Stimulated activated CD4-positive, alpha-beta T cell treated with anti-CD3 and anti-CD28 coated beads, Interleukin-4, amount 100 ng/mL, for 48 hours (primary cell): ENCODE measurements at places on chromosomes 6 and 20.

DNA sequence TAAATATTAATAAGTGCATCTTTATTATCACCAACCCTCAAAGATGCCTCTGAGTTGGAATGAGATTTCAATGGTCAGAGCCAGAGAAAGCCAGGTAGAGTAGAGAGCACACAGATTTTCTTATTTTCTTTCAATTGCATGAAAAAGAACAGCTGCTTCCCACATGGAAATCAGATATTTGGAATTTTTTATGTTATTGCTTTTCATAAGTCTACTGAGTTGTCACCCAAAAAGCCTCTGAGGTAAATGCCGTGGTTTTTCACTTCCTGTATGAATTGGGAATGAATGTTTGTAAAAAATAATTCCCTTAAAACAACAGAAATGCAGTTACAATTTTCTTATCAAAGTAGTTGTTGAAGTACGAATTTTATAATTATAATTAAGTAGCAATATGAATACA is 563.1 kb downstream of the RFPL4B start:
- no peak for DNase-seq

DNA sequence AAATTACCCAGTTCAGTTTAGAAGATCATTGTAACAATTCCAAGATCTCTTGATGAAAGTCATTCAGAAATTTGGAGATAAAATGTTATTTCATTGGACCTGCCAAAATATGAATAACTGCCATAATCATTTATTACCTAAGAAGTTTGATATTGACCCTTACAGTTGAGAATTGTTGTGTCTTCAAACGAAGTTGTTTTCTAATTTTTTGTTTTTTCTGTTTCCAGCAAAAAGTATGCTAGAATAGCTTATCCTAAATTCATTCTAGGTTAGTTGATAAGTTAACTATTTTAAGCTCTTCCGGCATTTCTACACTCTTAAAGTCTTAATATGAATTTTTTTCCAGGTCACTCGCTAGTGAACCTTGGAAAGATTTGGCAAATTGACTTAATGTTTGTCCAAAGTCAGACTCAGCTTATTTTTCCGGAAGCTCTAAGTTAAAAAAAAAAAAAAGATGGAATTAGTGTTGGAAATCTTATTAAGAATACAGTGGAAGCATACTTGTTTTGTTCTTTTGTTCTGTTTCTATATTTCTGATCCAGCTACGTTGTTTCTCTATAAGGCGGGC is 28.9 kb downstream of the CYP24A1 start:
- DNase-seq, result no peak

- DNase-seq, result no peak
Measured at GRCh38 chr6:10719296-10719963, 3.4 kb upstream of the TMEM14C start.

GRCh38 chr6:75437421-75437891 is 56.1 kb downstream of the FILIP1 start:
- DNase-seq, result no peak

- peak; percentile 49 for DNase-seq
Measured at GRCh38 chr6:33314515-33314942, 651 bp upstream of the TAPBP start.

- no peak for DNase-seq
Measured at GRCh38 chr6:22717915-22718314, 148.5 kb downstream of the HDGFL1 start.

DNA sequence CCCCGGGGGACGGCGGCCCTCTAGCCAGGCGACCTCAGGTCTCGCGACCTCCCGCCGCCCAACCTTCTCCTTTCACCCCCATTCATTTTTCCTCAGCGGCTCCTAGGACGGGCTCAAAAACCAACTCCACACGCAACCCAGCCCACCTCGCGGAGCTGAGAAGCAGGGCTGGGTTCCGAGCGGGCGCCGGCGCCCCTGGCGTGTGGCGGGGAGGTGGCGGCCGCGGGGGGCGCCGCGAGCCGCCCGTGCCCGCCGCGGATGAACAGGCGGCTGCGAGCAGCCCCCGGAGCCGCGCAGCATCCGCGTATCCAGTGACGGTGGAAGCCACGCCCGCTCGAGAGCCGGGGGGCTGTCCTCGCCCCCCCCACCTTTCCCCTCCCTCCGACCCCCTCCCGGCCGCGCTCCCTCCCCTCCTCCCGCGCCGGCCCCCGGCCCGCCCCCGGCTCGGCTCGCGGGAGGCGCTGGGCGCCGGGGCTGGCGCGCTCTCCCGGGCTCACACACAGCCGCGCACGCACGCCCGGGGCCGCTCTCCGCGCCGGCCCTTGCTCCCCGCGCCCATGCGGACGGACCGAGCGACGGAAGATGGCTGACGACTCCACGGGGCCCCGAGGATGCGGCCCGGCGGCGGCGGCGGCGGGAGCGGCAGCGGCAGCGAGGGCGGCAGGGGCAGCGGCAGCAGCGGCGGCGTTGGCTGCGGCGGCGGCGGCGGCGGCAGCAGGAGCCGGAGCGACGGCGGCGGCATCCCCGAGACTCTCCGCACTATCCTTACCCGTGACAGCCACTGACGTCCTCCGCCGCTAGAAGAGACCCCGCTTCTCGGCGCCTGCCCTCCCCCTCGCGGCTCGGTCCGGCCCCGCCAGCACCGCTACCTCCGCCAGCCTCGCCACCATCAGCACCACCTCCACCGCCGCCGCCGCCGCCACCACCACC is at the start of gene SOBP:
Gene SOBP (plus strand): TSS at position 482 of the 930 bp plus-strand sequence. CDS start 500 bp downstream, outside the sequence.
- peak; percentile 27 for DNase-seq

GRCh38 chr20:43979576-43980105 is 65.0 kb downstream of the TOX2 start:
- no peak for DNase-seq

DNA sequence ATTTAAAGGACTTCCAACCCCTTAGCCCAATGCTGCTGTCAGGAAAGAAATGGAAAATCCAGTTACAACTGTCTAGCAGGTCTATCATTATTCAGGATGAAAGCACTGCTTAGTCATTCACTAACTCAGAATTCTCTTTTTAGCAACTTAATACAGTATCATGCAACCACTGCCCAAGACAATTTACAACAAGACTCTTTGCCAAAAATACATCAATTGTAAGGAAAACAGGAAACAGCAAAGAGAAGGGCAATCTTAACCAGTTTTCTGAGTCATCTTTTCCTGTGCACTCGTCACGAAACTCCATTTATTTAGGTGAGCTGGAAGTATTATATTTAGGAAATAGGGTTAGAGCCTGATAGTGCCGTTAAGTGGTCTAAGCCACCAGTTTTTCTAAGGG is 1197.7 kb upstream of the CITED2 start:
- no peak for DNase-seq

GRCh38 chr20:63701329-63702035 is 5.0 kb downstream of the TNFRSF6B start:
- no peak for DNase-seq

DNA sequence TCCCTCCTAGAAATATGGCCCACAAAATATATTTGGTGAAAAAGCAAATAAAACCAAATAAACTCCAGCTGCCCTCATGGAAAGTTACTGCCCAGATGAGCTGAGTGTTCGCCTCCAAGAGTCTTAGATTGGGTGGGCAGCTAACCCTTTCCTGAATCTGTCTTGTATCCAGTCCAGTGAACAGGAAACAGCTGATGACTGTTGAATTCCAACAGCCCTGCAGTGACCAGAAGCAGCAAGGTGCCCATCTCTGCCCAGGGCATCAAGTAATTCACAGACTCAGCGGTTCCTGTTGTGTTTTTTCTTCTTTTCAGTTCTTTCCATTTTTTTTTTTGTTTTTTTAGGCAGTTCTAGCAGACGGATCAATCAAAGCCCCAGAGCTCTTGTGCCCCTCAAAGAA is 199.2 kb downstream of the UBE3D start:
- no peak for DNase-seq

DNA sequence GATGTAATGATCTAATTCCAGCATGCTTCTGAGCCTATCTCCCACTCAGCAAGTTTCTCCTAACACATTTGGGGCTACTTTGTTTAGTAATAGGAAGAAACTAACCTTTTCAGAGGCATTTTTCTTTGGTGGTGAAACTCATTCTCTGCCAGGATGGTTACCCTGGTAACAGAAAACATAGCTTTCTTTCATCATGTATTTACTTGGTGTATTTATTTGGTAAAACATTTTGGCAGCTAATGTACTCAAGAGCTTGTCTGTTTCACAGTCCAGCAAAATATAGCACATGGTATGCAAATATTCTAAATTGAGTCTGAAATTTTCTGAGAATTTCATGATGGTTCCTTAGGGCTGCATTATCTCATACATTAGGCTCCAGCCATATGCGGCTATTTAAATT is 100.0 kb downstream of the SLC35B3 start:
- DNase-seq, result no peak

DNA sequence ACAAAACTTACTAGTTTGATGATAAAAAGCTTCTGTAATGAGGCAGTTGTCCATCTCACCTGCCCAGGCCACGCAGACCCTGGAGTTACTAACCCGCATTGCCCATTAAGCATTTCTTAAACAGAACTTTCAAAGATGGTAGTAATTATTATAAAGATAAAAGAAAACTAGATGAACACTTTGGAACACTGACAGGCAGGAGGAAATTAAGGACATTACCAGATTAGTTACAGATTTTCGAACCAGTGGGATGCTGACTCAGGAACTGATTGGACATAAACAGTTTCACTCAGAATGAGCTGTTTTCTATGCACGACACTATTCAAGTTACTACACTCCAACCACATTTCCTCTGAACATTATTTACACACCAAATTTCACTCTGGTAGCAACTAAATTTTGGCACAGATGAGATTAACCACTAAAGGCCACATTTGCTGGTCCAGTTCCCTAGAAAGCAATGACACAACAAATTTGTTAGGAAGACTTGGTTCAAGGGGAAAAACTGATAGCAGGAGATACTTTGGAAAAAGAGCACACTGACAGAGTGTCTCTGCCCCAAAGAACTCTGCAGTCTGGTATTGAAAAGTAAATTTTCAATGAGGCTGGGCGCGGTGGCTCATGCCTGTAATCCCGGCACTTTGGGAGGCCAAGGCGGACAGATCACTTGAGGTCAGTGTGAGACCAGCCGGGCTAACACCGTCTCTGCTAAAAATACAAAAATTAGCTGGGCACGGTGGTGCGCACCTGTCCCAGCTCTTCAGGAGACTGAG is 3.0 kb downstream of the ROMO1 start:
- no peak for DNase-seq

DNA sequence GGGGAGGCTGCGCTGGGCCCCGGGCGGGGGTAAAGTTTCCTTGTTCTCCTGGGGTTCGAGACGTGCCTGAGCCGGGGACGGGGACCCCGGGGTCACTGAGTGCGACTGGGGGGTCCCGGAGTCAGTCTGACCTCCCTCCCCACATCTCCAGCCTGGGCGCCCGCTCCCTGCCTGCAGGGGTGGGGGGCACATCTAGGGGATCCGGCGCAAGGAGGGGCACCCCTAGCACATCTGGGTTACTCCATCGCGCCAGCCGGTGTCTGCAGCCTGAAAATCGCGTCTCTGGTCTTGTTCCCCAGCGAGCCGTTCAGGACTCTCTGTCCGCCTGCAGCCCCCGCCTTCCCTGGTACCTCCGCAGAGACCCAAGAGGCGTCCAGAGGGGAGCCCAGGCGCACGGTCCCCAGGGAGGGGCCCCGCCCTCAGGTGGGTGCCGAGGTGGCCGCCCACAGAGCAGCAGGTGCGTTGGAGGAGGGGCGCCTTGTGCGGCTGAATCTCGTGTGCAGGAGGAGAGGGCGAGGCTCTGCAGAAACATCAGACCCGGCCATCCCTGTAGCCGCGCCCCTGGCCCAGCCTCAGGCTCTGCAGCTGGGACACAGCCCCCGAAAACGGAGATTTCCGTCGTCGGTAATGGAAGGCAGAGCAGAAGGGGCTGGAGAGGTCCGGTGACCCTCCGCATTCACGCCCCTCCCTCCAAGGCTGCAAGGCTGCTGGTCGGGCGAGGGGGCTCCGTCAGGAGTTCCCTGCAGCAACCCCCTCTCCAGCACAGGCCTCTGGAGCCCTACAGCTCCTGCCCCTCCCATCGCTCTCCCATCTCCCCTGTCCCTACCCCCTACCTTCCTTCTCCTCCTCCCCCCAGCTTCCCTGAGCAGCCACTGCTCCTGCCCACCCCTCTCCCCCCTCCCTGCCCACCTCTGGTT is 628 bp upstream of the CHRNA4 start:
- DNase-seq, result no peak

- DNase-seq, result no peak
Measured at GRCh38 chr6:168804331-168804730, 363.3 kb downstream of the SMOC2 start.

GRCh38 chr6:91161246-91161645 is 574.4 kb upstream of the MAP3K7 start:
- no peak for DNase-seq

DNA sequence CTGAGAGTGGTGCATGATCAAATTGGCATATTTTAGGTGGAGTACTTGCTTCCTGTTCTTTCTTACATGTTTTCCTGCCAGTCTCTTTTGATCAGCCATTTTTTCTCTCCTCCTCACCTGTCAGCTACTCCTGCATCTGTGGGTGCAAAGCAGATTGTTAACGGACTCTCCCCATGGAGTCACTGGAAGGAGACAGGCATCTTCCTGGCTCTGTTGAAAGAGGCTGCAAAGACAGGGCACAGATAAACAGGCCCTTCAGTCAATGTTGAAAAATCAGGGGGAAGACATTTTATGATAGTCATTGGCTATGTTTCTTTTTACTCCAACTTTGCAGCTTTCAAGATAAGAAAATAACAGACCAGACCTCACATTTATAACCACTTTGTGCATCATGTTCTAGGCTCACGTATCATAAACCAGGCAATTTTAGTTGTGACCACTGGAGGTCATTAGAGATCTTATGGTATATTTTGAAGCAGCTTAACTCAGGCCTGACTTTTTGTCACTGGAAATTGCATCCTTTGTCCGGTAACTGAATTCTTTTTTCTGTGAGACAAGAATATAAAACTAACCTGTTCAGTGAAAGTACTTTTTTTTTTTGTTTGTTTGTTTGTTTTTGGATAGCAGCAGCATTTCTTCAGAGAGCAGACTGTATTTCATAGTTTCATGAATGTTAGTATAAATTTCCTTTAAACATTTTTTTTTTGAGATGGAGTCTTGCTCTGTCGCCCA is 20.1 kb downstream of the ECT2L start:
- no peak for DNase-seq

GRCh38 chr6:169368200-169368599 is 114.6 kb upstream of the THBS2 start:
- DNase-seq, result no peak

DNA sequence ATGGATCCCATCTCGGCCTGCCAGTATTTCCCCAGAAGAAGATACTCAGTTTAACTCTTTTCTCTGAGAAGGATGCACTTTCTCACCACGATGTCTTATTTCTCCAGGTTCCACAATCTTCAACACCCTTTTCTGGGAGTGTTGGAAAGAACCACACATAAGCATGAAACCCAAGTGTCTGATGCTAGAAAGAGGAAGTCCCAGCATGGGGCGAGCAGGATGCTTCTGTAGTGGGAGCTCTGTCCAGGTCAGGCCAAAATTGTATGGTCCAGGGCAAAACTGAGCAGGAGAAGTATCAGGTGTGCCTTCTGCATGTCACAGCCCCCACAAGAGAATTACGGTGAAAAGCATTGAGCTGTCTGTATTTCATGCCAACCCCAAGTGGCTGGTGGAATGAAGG is 11.0 kb downstream of the TREM1 start:
- no peak for DNase-seq

- no peak for DNase-seq
Measured at GRCh38 chr20:6007094-6007528, 46.7 kb downstream of the LRRN4 start.

GRCh38 chr20:61502433-61502832 is 250.4 kb downstream of the CDH4 start:
- no peak for DNase-seq
